Inflammatory macrophage (primary cell): ENCODE measurements at places on chromosomes 16 and 17.
A peak's percentile ranks its signal among the peaks of the same experiment; 100 is the strongest.

- DNase-seq = no peak
These were observed 6.8 kb upstream of the ANKS4B start for GRCh38 chr16:21226749-21227148.

GRCh38 chr17:17159571-17159970 is 46.6 kb downstream of the PLD6 start:
- no peak for DNase-seq

- no peak for DNase-seq
These were observed 35.3 kb upstream of the TBC1D3K start for GRCh38 chr17:37888881-37889280.

DNA sequence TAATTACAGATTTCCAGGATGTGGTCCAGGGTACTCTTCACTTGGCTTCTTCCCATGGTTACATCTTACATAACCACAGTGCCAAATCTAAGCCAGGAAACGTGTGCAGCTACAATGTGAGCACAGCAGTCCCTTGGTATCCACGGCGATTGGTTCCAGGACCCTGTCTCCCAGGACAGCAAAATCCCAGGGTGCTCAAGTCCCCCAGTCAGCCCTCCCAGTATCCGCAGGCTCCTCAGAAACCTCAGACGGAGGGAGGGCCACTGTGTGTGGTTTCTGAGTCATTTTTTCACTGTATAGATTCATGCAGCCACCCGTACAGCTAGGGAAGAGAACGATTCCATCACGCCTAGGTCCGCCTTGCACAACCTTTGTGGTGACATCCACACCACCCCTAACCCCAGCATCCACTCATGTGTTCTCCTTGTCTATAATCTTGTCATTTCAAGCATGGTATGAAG is 11.1 kb upstream of the ATP2C2 start:
- DNase-seq = peak; percentile 74

DNA sequence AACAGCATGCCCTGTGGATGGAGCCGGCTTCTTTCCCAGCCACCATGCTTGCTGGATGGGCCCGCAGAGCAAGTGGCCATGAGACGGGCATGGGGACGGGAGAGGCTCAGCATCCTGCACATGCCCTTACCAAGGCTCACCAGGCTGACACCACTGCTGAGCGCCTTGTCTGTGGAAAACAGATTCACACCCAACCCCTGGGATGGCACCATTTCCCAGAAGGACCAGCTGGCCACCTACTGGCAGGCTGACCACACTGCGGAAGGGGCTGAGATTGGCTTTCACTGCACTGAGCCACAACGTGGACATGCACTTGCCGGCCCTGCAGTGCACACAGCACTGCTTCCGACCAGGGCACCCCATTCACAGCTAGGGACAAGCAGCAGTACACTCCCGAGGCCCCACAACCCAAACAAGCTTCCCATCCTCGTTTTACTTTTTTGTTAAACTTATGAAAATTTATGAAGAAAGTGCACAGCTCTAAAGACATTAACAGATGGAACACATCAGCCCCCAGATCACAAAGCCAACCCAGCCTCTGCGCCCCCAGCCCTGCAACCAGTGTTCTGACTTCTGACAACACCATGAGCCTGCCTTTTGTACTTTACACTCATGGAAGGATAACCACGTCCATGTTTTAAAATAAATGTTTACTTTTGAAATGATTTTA is 13.9 kb upstream of the KRTAP17-1 start:
- peak; percentile 65 for DNase-seq

GRCh38 chr17:49031965-49032928 is 35.1 kb downstream of the IGF2BP1 start:
- peak; percentile 73 for DNase-seq

GRCh38 chr17:76416899-76417298 is 32.5 kb downstream of the SPHK1 start:
- DNase-seq = no peak

GRCh38 chr16:81678326-81679095 is 100.6 kb upstream of the PLCG2 start:
- DNase-seq = no peak

GRCh38 chr16:12685806-12686205 is 117.9 kb downstream of the CPPED1 start:
- peak; percentile 81 for DNase-seq

DNA sequence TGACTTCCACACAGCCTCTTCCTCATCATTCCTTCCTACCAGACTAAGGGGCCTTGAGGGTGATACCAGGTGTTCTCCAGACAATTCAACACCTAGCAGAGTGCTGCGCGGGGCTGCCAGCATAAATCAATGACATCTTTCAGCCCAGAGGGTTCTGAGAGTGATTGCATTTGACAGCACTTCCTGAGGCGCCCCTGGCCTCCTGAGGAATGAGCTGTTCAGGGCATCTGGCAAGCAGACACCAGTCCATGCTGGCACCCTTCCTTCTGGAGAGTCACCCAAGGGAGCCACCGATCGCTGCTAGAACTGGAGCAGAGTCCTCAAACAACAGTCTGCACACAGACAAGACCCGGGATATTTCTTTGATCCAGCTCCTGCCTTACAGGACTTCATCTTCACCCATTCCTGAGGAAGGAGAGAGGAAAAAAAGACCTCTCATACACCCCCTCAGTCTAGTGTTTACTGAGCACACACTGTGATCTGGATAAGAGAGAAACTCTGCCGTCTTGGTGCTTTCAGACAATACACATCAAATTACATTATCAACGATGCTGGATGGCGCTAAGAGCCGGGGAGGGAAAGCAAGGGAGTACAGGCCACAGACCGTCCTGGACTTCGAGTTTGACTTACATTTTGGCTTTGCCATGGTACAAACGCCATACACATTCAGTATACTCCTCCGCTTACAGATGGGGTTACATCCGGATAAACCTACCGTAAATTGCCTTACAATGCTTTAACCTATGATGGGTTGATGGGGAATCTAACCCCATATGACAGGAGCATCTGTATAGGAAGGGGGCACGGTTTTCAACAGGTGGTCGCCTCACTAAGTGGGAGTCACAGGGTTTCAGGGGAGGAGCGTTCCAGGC is 23.0 kb downstream of the NPTX1 start:
- DNase-seq = no peak

DNA sequence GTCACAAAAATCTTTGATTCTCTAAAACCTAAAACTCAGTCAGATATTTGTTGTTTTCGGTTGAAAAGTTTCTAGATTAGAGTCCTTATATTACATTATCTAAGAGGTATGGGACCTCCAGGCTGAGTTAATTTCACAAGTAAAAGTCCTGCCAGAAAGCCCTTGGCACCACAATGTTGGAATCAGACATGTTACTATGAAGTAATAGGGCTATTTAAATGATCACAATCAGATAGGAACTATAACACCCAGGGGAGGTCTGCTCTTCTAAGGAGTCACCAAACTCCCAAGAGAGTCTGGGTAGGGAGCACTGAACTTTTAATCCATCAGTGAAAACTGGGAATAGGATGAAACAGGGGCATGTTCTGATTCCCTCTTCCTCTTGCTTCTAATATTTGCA is 54.2 kb downstream of the WIPI1 start:
- no peak for DNase-seq

DNA sequence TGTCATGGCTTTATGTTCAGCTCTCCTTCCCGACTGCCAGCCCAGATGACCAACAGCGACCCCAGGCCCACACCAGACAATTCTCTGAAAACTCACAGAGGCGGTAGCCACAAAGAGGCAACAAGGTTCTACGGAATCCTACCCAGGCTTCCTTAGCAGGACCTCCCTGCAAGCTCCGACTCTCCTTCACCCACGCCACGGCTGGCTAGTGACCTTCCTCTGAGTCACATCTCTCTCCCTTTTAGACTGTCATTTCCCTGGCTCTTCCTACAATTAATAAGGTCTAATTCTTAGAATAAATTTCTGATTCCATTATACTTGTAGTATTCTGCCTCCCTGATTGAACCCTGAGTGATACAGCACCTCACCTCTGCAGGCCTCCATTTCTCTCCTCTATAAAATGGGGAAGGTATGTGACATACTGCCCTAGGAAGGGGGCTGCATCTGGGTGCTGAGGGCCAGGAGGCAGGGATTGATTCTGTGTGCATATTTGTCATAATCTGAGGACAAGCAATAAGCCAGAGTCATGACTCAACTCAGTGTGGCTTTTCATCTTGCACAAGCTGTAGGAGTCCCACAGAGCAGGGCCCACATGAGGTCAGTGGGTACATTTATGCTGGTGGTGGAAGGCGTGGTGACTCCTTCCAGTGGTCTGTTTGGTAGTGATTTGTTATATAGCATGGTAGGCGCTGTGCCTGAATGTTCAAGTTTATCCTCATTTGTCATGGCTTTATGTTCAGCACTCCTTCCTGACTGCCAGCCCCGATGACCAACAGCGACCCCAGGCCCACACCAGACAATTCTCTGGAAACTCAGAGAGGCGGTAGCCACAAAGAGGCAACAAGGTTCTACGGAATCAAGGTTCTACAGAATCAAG is 46.2 kb downstream of the SMPD3 start:
- DNase-seq = peak; percentile 60

DNA sequence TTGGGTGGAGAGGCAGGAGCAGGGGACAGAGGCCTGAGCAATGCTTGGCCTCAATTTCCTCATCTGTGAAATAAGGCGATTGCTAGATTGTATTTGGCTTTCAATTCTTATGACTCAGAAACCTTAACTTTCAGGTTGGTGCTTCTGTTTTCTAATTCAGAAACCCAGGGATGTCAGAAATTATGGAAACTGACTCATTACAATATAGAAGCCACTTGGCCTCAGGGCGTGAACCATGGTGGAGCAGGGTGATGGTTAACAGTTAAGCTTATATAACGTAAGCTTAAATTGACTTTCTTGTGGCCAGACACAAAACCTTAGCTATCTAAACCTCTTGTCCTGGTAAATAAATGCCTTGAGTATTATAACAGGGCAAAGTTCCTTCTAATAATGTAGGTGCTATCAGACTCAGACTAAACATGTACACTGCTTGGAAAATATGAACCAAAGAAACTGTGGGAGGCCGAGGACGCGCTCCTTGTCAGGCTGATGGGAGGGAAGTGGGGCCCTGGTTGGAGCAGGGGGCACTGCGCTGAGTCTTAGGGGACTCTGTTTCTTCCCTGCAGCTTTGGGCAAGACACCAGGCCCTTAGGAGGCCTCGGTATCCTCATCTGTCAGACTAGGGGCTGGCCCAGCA is 17.1 kb upstream of the SREBF1 start:
- DNase-seq = no peak

DNA sequence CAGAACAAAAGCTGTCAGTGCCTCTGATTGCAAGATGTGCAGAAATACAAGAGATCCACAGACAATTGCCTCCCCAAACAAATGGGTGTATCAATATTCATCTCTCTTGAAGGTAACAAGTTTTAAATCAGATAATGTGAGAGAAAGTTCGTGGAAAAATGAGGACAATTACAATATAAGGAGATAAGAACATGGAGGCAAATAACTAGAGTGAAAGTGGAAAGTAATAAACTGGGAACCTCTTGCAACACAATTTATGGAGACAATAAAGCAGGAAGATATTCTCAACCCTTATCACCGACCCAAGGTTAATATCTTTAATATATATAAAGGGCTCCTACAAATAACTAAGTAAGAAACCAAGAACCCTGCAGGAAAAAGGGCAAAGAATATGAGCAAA is 14.2 kb upstream of the KRT19 start:
- no peak for DNase-seq

DNA sequence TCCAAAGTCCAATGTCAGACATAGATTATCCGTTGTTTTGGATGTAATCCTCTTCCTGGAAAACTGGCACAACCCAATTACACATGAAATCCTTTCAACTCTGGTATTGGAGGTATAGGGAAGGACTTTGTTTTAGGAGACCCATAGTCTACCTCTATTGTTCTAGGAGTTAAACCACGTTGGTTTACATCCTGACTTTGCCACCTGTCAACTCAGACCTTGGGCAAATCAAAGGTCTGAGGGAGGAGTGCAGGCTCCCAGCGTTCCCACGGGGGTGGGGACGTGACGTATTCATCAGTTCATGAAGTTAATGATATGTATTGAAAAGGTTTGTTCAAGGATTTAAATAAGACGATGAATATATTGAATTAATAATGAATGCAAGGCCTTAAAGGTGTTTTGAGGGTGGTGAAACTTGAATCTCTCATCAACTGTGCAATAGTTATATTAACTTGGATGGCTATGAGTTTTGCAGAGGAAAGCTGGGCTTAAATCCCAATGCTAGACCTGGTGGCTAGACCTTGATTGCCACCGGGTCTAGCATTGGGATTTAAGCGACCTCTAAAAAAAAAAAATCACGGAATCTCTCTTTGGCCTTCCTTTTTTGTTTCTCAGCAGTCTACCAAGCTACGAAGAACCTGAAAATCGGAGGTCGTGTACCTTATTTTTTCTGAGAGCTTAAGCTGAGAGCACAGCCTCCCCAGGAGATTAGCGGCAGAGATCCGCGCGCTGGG is 744 bp upstream of the NF1 start:
- DNase-seq = no peak
